ENCODE measurements at places on chromosomes 11 and 22. TPM values are rescaled to one million over a fixed set of nuclear protein-coding genes. Genes with fewer than 3 reads are reported as not detected.

GRCh38 chr22:45651931-45652528 is 19.6 kb upstream of the ATXN10 start:
- H3K27ac ChIP-seq: no peak overlapping the region
- no peaks in the 10 kb centered on the region for H3K4me1 ChIP-seq
- no peak overlapping the region for H3K4me3 ChIP-seq
- no peaks in the 10 kb centered on the region for H3K27me3 ChIP-seq
- DNase-seq: no peak

Gene CD3G
- total RNA-seq: 1.5 TPM

GRCh38 chr22:19612866-19613572 is 88.8 kb upstream of the CLDN5 start:
- no peaks in the 10 kb centered on the region for H3K4me1 ChIP-seq
- no peak overlapping the region for H3K4me3 ChIP-seq
- H3K27me3 ChIP-seq: no peaks in the 10 kb centered on the region
- DNase-seq: no peak
- no peaks in the 10 kb centered on the region for H3K36me3 ChIP-seq

Gene SULT4A1
- 1.3 TPM for total RNA-seq

Gene ZBTB44
- 45.3 TPM for total RNA-seq

DNA sequence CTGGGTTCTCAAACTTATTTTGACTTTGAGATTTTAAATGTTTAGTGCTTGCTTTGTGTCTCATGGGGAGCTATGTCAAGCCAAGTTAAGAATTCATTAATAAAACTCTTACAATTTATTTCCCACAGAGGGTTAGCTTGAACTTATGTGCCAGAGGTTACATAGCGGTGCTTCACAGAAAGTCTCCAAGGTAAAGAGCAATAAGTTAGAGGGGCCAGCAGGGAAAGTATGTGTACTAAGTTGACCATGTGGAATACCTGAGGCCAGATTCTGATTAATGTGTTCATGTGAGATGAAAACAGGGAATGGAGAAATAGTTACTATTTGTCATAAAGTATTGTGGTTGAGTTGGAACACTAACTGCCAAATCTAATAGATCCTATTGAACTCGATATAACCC is 149.3 kb downstream of the TMEM135 start:
- peak overlapping the region; percentile 81 for H3K27ac ChIP-seq
- no peaks in the 10 kb centered on the region for H3K27me3 ChIP-seq
- no peak overlapping the region for H3K4me3 ChIP-seq

- H3K4me3 ChIP-seq: no peak overlapping the region
- no peak overlapping the region for H3K27ac ChIP-seq
- no peaks in the 10 kb centered on the region for H3K36me3 ChIP-seq
Measured at GRCh38 chr22:47322854-47323253, 560.4 kb downstream of the TBC1D22A start.

Gene EFEMP2
- 78.4 TPM for total RNA-seq

Gene DENND5A
- 117 TPM for total RNA-seq

- no peaks in the 10 kb centered on the region for H3K36me3 ChIP-seq
- H3K4me1 ChIP-seq: peaks cover 3% of the 10 kb centered on the region
- H3K4me3 ChIP-seq: no peak overlapping the region
- H3K27ac ChIP-seq: peak overlapping the region; percentile 73
- no peaks in the 10 kb centered on the region for H3K27me3 ChIP-seq
- no peak for DNase-seq
Measured at GRCh38 chr11:12470236-12470635, 92.9 kb downstream of the PARVA start.

Gene SHISAL1
- total RNA-seq: 1.0 TPM

DNA sequence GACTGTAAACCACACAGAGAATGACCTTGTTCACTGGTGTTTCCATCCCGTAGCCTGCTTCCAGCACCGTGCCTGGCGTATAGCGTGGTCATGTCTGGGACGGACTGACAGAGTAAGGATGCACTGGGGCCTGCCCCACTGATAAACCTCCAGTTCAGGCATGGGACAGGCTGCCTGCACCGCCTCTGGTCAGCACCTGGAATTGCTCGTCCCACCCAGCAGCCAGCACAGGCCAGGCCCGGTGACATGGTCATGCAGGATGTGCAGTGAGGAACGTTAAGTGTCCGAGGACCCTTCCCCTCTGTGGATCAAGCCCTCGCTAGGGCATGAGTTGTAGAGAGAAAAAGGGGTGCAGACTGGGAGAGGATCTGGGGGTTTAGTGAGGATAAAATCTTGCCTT is 44.8 kb downstream of the LMO1 start:
- H3K27ac ChIP-seq: no peak overlapping the region
- no peaks in the 10 kb centered on the region for H3K27me3 ChIP-seq
- no peak for DNase-seq
- H3K4me3 ChIP-seq: no peak overlapping the region

Data from tibial nerve (tissue), 4 donors.